Ascending aorta (tissue), 2 donors: ENCODE measurements at places on chromosomes 6 and 20.

DNA sequence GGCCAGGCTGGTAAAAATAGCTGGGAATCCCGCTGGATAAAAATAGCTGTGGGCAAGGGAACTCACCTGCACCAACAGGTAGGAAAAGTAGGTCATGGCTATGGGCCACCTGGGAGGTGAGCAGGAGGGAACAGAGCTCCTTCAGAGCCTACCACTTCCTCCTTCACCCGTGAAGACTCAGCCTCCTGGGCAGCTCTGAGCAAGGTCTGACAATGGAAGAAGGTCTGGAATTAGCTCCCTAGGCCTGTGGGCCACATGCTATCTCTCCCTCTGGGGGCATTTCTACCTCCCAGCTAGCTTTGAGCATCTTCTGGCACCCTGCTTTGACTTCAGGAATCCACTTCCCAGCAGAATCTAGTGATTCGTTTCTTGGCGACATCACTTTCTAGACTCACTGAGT, 153.9 kb downstream of the MRPL14 start:
- DNase-seq = no peak

DNA sequence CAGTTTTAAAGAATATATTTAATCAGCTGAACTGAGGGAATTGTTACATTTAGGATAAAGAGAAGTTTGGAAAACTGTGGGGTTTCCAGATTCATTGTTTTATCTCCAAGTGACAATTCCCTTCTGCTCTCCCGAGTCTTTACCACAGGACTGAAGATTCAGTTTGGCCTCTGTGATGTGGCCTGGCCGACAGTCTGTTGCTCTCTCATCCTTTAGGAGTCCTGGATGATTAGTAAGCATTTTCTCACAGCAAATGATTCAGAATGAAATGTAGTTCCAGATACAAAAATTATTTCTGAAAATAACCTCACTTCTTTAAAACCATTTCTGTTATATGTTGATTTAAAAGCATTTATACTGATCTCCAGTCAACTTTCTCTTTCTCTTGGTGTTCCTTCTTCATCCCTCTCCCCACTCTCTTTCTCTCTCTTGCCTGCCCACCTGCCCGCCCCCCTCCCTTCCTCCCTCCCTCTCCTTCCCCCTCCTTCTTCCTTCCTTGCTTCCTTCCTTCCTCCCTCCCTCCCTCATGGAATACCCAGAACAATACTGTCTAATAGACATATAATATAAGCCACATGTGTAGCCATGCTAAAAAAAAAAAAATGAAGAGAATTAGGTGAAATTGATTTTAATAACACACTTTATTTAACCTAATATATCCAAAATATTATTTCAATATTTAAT, 254.9 kb downstream of the PRL start:
- no peak for DNase-seq

DNA sequence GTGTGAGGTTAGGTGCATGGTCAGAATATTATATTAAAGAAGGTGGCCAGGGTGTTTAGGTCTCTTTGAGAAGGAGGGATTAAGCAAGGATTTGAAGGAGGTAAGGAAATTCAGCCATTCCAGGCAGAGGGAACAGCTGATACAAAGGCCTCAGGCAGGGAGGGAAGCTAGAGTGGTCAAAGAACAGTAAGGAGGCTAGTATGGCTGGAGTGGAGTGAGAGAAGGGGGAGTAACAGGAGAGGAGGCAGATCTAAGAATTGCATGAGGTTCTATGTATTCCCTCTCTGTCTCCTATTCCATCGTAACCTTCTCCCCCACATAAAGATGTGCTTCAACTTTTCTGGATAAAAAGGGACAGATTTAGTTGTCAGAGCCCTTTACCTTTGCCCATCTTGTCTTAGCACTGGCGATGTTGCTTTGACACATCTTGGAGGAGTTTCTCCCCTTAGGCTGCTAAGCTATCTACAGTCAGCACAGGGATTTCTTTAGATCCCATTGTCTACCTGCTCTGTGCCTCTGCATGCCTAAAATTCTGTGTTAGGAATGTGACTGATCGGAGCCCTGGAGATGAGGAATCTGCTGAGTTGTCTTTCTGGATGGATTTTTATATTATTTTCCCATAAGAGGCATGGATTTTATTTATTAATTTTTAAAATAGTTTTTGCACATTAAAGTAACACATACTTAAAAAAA, 59.9 kb downstream of the KLHL31 start:
- no peak for DNase-seq

DNA sequence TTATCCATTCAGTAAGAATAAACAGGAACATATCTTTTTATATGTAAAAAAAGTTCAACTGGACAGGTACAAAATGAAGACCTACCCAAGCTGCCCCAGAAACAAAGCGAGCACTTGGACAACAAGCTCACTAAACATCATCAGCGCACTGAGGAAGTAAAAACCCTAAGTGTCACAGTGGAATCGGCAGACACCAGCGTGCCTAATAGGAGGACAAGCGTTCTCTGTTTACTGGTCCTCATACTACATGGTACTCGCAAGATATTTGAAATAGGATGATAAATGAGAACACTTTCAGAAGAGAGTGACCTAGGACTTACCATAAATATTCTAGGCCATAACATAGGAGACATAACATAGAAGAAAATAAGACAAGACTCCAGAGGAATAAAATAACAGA, 18.2 kb downstream of the MAP7 start:
- DNase-seq = no peak

- no peak for DNase-seq
Observed at GRCh38 chr6:133290930-133291329, 49.8 kb downstream of the EYA4 start.

DNA sequence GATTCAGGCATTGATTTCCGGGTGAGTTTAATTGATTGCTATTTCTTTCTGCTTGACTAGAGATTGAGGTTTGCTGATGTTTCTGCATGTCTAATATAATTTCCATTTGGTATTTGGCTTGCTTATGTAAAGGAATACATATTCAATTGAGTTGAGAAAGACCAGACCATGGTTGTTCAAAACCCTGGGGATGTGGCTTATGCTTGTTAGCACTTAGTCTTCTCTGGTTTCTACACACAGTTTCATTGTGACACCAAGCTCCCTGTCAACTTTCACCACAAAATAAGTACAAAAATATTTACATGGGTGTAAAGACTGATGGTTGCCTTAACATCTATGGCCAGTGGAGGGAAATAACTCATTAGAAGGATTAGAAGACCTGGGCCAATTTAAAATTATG, 209.6 kb downstream of the CDH26 start:
- no peak for DNase-seq

DNA sequence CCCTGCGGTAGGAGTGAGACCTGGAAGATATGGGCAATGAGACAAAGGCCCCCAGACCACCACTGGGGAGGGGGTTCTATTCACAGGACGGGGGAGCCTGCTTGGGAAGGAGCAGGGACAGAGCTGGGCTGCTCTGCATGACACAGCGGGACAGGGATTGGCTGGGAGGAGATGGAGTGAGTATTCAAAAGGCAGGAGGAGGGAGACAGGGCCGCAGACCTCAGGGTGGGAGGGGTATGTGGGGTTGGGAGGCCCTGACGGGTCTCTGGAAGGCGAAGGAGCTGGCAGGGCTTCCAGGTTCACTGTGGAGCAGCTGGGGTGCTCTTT, 60.8 kb upstream of the RPS6KA2 start:
- no peak for DNase-seq

GRCh38 chr6:157599191-157599590, 218.2 kb downstream of the ZDHHC14 start:
- no peak for DNase-seq
